ENCODE measurements at places on chromosomes 11 and 22.
A peak's percentile ranks its signal among the peaks of the same experiment; 100 is the strongest.

DNA sequence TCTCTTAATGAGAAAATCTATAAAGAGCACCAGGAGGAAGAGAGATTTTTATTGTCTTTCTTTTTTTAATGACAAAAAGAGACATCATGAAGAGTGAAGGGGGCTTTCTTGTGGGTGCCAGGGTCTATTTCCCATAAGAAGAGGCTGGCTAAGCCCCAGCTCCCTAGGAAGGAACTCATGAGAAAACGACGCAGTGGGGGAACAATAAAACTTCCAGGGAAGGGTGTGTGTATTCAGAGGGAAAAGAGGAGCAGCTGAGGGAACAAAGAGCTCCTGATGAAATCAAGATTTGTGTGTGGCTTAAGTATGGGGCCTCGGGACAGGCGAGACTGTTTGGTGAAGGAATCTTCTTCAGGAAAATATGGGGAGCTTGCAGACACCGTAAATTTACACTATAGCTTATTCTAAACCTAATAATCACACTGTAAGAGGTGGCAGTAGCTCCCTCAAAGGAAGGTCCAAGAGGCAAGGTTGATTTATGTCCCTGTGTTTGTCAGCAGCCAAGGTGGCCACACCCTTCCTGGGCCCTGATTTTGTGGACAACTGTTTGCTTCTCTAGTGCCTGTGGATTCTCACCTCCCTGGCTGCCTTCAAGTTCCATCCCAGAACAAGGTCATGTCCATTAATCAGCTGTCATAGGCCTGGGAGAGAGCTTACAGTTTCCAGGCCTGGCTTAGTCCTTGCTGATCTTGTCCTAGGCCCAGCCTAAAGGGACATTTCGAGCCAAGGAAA is 615.7 kb downstream of the INSC start:
- DNase-seq, result no peak

DNA sequence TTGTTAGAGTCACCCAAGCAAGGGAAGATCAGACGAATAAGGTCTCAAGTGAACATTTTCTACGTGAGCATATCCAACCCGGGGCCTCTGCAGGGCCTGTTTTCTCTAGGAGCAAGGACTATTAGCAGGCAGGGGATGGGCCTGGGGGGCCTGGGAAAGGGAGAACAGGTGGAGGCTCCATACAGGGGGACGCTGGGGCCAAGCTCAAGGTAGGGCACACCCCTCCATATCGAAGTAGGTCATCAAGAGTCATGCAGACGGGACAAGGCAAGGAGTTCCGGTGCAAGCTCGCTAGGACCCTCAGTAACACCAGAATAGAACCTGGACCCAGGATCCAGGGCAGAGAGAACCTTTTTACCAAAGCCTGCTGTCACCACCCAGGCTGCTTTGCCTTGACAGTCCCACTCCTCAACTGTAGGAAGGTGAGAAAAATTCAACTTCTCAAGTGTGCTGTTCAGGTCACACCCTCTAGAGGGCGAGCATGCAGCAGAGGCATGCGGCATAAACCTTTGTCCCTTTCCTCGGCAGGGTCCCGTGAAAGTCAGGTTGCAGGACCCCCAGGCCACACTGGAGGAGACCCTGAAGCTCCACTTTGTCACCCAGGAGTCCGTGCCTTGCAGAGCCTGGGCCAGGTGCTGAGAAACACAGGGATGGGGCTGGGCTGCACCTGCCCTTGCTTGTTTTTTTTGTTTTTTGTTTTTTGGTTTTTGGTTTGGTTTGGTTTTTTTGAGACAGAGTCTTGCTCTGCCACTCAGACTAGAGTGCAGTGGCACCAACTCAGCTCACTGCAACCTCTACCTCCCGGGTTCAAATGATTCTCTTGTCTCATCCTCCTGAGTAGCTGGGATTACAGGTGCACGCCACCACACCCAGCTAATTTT is 8.6 kb upstream of the APOBEC3B start:
- DNase-seq, result peak; percentile 21

DNA sequence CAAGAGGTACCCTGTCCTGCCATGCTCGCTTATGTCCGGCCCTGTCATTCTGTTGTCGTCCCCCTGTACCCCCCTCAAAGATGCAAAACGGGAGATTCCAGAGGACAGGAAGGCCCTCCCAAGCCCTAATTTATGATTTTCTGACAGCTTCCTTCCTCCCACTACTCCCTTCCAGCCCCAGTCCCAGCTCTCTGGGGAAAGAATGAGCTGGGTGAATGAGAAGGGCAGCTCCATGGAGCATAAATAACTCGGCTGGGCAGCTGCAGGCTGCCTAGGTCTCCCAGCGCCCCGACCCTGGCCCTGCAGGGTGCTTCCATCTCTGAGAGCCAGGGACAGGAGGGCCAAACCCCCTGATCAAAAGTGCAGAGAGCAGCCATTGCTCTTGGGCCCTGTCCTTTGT is 3.9 kb upstream of the EMID1 start:
- DNase-seq, result no peak

DNA sequence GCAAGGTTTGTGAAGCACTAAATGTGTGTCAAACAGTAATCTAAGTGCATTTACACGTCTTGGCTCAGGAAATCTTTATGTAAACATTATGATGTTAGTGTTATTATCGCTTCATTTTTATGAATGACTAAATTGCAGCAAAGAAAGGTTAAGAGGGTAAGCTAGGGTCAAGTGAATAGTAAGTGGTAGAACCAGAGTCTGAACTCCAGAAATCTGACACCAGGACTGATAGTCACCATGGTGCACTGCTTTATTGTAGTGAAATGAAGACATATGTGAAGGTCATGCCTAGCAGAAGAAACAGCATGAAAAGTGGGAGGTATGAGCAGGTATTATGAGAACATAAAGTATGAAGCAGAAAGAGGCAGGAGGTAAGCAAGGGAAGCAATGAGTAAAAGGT is 368.7 kb upstream of the TENM4 start:
- no peak for DNase-seq

DNA sequence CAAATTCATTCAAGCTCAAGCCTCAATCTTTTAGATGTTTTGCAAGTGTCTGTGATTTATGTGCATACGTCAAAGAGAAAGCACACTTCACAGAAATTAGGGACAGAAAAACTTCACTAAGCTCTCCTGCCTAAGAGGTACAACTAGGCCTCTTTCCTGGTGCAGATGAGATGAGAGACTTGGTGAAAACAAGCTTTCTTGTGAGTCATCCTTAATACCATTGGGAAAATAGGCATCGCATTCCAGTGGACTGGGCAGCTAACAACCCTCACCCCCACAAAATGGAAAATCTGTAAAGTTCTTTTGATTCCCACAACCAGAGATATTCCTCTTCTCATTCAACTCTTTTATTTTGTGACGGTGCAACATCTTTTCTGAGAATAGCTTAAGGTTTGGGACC is 1110.4 kb upstream of the CCDC90B start:
- DNase-seq, result no peak

GRCh38 chr11:64746486-64746885 is 2.5 kb upstream of the RASGRP2 start:
- DNase-seq, result no peak

GRCh38 chr22:17446698-17447097 is 77.4 kb downstream of the CECR2 start:
- DNase-seq, result no peak

DNA sequence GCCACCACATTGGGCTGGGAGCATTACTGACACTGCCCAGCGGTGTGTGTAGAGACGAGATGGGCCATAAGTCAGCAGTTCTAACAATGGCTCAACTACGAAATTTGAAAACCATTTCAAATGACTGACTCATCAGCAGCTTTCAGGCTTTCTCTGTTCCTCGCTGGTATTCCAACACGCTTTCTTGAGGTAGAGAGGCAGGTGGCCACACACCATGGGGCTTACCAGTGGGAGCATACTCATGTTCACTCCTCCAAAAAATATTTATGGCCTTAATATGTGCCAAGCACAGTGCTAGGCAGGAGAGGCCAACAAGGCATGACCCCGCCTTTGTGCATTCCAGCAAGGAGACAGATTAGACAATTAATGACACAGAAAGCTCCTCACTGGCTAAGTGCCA is 20.3 kb downstream of the ARFGAP2 start:
- no peak for DNase-seq

DNA sequence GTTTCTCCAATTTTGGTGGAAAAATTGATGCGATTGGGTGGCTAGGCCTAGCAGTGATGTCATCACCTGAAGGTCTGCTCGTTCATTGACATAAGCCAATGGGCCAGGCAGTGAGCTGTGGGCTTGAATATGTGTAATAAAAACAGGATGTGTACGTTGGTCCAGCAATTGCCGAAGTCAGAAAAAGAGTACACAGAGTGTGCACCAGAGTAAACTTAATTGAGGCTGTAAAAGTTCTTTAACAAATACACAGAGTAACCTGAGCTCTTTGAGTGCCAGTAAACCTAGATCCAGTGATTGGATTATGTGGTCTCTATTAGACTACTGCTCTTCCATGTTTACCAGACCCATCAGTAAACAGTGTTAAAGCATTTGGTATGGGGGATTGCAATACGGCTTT is 13.0 kb upstream of the GLYATL1 start:
- DNase-seq, result no peak

DNA sequence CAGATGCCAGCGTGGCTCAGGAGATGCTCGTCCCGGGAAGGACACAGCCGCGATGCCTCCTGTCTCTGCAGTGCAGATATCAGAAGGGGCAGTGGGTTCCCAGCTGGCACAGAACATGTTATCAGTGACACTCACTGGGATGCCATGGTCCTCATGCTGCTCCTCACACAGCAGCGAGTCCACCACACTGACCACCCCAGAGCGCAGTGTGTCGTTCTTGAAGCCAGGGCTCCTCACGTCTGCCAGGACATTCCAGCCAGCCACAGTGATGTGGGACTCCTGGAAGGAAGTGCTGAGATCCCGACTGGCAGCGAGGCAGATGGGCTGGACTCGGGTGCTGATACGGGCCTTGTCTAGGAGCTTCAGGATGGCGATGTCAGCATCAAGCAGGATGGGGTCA is 13.1 kb upstream of the SLC1A2 start:
- no peak for DNase-seq

GRCh38 chr11:31160504-31161422 is 208.8 kb downstream of the DCDC1 start:
- no peak for DNase-seq

DNA sequence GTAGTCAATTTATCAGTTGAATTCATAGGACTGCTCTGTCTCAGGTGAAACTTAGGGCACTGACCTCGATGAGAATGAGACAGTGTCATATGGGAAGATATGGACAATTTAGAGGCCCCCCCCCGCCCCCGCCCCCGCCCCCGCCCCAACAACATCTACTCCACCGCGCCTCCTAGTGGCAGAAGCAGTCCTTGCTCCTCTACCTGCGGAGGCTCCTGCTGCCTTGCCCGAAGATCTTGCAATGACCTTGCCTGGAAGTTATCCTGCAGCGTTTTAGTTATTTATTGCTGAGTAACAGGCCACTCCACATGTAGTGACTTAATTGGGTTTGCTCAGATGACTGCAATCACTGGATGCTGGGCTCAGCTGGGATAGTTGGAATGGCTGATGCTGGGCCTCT is 15.2 kb downstream of the SERPINH1 start:
- DNase-seq, result peak; percentile 61

DNA sequence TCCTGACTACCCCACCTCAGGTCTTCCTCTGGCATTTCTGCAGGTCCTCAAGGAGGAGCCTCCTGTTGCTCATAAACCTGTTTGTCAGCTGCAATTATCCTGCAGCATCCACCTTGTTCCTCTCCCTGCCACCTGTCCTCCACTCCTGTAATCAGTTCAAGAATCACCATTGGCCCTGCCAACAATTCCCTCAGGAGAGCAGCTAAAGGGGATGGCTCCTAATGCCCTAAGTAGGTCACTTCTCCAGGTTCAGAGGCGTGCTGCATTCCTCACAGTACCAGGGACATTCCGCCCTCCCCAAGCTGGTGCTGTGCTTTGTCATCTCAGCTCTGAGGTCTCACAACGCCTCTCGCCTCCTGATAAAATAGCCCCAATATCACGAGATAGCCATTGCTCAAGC is 2.1 kb downstream of the CLDN25 start:
- DNase-seq, result no peak

GRCh38 chr11:107691000-107691750 is 20.7 kb downstream of the SLN start:
- DNase-seq, result no peak

DNA sequence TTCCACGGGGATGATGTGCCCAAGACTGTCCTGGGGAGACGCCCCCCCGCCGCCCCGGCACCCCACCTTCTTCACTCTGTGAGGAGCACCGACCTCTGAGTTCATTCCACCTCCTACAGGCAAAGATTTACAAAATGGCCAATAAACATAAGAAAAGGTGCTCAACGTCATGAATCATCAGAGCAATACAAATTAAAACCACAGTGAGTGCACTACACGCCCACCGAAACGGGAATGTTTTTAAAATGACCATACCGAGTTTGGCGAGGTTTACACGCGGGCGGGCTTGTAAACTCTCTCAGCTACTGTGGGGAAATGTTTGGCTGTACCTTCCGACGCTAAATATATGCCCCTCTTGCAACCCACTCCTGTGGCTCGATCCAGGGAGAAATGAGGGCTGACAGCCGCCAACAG is 7.9 kb downstream of the NPTXR start:
- no peak for DNase-seq

GRCh38 chr11:126355926-126356897 is 726 bp downstream of the ST3GAL4 start:
- peak; percentile 83 for DNase-seq

DNA sequence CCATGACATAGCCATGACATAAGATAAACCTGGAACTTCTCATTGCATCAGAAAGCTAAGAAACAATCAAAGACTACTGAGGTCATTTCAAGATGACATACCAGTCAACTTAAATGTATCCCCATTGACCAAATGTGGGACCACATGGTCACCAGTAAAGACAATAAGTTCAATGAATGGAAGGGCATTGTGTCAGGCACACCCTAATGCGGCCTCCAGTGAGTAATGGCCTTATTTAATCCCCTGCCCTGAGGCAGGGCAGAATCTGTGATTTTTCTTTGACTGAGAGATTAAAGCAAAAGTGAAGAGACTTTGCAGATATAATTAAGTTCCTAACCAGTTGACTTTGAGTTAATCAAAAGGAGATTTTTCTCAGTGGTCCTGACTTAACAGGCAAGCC is 17.3 kb upstream of the SYT8 start:
- DNase-seq, result no peak

DNA sequence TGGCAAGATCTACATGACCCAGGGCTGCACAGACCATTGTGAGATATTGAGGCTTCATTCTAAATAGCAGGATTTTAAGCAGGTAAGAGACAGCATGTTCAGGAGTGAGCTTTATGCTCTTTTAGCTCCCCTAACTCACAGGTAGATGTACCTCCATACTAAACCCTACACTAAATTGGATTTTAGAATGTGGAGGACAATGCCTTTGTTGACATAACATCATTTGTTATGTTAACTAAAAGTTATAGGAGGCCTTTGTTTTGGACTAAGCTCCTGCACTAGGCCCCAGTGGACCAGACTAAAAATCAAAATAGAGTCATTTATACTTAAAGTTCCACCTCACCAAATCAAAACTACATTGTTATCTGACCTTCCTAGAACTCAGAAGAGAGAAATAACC is 6.8 kb downstream of the DDIAS start:
- no peak for DNase-seq

- DNase-seq, result peak; percentile 47
These were observed 54.4 kb downstream of the TRAF6 start for GRCh38 chr11:36455658-36456111.

GRCh38 chr11:60872124-60872960 is 5.0 kb downstream of the ZP1 start:
- no peak for DNase-seq
